Fibroblast of lung (primary cell): ENCODE measurements at places on chromosomes 1 and 21. TPM values are rescaled to one million over a fixed set of nuclear protein-coding genes. Genes with fewer than 3 reads are reported as not detected.
A peak's percentile ranks its signal among the peaks of the same experiment; 100 is the strongest.

DNA sequence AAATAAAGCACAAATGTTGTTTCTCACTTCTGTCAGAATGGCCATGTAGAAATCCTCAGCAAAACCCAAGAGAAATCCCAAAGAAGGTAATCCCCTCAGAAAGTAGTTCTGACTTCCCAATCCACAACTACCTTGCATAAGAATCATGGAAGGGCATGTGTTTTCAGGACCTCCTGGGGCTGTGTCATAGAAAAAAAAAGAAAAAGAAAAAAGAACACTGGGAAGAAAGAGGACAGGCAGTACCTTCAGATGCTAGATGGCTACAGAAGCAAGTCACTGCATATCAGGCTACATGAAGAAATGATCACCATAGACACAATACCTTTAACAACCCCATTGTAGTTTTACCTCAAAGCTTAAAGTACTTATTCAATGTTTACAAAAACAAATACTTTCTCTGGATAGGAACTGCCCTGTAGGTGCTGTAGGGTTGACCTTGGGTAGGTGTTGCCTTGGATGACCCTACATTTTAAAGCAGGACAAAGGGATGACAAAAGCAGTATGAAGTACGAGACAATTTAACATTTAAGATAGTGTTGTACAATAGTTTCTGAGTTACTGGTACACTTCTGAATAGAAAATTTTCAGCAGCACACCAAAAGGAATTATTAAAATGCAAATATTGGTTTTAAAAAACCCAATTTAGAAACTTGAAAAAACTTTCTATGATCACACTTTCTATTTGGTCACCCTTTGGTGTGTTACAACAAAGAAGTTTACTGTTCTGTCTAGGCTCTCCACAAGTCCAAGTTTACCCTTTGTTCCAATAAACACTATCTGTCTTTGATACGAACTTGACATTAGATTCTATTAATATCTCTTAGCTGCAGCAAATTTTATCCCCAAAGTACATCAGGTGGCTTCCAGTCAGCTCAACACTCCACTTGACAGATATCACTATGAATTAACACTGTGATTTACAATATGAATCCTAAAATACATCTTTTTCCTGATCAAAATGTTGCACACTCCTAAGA lies 5.0 kb downstream of the TRIT1 start:
- DNase-seq = no peak

MPZ gene
- total RNA-seq = 0.51 and 0.99 TPM in 2 replicates

SLAMF7 gene
- not detected in 2 replicates for total RNA-seq

GRCh38 chr1:201456499-201457309 lies 12.3 kb downstream of the PHLDA3 start:
- DNase-seq = peak; percentile 99

- DNase-seq = no peak
Measured at GRCh38 chr1:55070293-55071164, 31.2 kb downstream of the PCSK9 start.

GRCh38 chr1:225253784-225254183 lies 174.1 kb downstream of the LBR start:
- DNase-seq = peak; percentile 89

MIXL1 gene
- total RNA-seq = not detected in 2 replicates

DNA sequence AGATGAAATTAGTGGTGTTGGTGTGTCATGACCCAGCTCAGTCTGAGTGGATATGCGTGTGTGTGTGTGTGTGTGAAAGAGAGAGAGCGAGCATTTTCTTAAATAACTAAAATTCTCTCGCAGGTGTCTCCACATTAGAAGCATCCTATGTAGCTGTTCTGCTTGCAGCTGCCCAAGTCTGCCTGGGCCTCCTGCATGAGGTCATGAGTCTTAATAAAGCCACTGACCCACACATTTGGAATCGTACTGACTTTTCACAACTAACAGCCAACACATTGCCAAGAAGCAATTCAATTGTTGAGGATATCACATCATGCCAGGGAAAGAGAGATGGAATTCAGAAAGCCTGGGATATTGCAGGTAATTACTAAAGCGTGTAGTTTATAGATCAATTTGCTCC lies 238.2 kb upstream of the AJAP1 start:
- no peak for DNase-seq

KRTAP21-2 gene
- total RNA-seq = not detected in 2 replicates

LMX1A gene
- total RNA-seq = not detected in 2 replicates

DNA sequence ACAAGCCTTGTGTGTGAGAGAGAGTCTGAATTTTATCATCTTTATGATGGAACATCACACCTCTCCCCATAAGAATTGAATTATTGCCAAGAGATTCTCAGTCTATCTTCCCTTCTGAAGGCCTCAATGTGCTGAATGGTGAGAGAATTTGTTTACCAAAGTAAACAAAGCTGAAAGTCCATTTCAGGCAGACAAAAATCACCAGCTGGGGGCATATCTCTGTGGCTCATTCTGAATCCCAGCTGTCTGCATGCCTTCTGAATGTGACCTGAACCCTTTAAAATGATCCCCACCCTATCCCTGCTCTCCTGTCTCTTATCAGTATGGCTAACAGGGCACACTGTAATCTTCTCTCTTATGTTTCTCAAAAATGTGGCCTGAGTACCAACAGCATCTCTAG lies 99.1 kb upstream of the CAMK1G start:
- no peak for DNase-seq

BSND gene
- total RNA-seq = not detected in 2 replicates

GRCh38 chr1:218895064-218895587 lies 278.6 kb upstream of the LYPLAL1 start:
- no peak for DNase-seq

DNA sequence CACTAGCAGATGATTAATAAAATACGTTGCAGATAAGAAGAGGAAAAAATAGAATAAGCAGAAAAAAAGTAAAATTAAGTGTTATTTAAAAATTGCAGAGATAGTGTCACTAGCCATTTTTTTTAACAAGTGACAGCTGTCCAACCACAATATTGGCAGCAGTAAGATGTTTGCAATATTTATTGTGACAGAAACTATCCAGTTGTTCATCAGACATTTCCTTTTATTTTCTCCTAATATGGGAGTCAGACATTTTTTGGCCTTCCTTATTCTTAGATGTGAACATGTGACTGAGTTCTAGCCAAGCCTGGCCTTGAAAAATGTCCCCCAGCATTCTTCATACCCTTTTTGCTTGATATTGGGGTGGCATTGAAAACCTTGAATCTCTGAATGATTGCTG lies 3.4 kb upstream of the SPAG17 start:
- no peak for DNase-seq

DNA sequence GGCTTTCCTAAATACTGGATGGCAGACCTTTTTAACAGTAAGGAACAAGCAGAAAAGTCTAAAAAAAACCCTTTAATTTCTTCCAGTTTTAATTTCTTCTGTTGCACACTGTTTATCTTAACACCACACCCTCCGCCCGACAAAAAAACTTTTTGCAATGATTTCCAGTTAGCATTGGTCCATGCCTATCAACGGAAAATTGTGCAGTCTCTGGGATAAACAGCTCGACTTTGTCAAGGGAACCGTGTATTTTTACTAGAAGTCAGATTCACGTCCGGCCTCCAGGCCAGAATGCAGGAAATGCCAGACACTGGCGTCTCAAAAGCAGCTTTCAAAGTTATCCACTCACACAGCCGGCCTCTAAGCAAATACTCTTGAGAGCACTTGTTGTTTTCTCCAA lies 378 bp upstream of the NUP210L start:
- no peak for DNase-seq

GRCh38 chr1:1540818-1541628 lies 599 bp upstream of the TMEM240 start:
- DNase-seq = no peak

SLC25A33 gene
- 4.8 and 4.9 TPM in 2 replicates for total RNA-seq

DNA sequence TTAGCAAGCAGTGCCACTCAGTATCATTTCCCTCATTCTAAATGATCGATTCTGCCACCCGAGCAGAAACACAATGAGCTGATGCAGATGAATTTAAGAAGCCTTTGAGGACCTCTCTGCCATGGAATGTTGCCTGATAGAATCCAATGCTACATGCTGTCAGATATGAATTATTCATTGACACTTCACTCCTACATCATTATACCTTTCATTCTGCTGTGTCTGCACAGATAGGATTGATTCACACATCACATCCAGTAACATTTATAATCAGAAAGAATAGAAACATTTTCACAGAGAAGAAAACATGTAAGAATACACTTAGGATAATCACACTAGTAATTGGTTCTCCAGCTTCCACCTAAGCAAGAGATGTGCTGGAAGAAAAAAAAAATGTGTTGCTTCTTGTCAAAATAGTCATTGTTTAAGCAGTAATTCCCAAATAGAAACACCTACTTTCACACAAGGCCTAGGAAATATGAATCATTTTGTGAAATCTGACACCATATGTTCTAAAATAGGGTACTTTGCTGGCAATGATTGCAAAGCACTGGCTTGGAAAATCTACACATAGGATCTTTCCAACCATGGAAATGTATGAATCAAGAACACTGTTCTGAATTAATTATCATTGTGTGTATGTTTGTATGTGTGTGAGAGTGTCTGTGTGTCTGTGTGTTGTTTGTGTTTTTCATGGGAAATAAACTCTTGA lies 110.1 kb downstream of the GRIK1 start:
- DNase-seq = peak; percentile 34

CFHR5 gene
- total RNA-seq = not detected in 2 replicates

GRCh38 chr21:34565238-34565637 lies 49.7 kb downstream of the RCAN1 start:
- DNase-seq = no peak

GRCh38 chr1:28147264-28148094 lies 29.0 kb downstream of the PTAFR start:
- no peak for DNase-seq

MYBPHL gene
- total RNA-seq = not detected in 2 replicates

- no peak for DNase-seq
Measured at GRCh38 chr1:2236695-2237677, 8.9 kb downstream of the SKI start.
